Pulmonary artery endothelial cell (primary cell): ENCODE measurements at places on chromosomes 3 and 15.

DNA sequence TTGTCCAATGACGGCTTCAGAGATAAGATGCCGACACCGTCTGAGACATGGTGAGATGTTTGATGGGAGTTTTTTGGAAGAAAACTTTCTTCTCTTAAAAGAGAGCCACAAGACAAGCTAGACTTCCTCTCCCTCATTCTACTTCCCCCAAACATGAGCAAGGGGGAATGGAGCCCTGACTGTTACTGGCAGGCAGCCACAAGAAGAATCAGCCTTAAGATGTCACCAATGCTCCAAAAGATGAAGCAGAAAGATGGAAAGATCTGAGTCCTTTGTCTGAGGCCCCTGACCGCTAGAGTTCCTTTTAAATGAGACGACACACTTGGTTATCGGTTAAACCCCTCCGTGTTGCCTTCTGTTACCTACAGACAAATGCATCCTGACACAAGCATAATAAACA lies 108.7 kb downstream of the ST8SIA2 start:
- DNase-seq = no peak

GRCh38 chr3:112687211-112687610 lies 46.3 kb upstream of the CCDC80 start:
- no peak for DNase-seq

DNA sequence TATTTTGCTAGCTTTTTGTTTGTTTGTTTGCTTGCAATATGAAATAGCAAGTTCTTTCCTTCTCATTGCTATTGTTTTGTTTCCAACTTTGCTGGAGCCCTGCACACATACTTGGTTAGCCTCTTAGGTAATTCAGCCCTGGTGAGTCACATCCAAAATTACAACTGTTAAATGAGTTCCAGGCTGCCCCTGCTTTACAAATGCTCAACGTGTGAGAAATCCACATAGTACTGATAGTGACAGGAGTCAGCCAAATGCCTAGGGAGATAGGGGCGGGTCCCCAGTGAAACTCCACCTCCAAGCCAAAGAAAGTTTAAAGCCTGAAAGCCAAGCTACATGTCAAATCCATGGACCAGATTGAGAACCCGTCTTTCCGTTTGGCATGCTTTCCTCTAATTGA lies 81.3 kb upstream of the RNF7 start:
- no peak for DNase-seq

DNA sequence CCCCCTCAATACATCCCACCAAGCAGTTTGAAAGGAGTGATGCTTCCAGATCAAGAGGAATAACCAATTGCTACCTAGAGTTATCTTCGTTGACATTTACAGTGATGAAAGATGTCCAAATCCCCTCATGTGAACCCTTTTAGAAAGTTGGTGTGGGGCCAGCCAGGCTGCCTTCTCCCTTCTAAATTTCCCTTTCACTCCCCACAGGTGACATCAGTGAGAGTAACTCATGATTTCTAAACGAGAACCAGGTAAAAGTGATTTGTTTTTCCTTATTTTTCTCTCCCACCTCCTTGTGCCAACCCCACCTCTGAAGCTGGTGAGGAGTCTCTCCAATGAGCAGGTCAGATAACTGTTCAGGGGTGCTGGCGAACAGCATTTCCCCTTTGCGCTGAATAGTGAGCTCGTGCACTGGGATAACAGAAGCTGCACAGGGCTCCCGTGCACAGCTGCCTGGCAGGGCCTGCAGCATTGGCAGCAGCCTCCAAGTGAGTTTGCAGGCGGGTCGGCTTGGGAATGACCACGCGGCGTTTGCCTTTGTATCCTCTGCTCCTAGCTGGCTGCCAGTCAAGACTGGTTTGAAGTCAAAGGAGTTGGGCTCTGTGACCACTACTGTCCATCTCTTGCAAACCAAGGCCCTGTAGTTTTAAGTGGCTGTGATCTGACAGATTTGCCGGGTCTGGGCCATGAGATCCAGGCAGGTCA lies 70.2 kb upstream of the CORO2B start:
- no peak for DNase-seq

- no peak for DNase-seq
Measured at GRCh38 chr3:55725681-55726500, 238.8 kb upstream of the WNT5A start.
